ENCODE measurements at places on chromosomes 16 and 17.

DNA sequence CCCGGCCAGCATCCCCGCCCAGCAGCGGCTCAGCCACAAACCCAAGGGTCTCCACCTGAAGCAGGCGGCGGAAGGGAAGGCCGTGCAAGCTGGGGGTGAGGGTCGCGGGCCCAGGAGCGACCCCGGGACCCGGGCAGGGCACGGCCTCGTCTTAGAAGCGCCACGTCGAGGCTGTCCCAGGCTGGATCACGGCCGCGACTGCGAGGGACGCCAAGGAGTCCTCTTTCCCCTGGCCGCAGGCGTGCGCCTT is 538 bp upstream of the CCNF start:
- DNase-seq, result no peak

GRCh38 chr17:29293890-29294579 is at the start of gene NUFIP2:
Gene NUFIP2, minus strand, starts transcription at chr17:29294148. Its CDS starts 89 bp downstream, at chr17:29294059.
- DNase-seq, result peak; percentile 100

- DNase-seq, result no peak
Observed at GRCh38 chr16:7505495-7505894, 172.8 kb downstream of the RBFOX1 start.

- no peak for DNase-seq
Observed at GRCh38 chr16:22189473-22190080, 16.5 kb upstream of the EEF2K start.

GRCh38 chr16:85988723-85989313 is 89.9 kb downstream of the IRF8 start:
- no peak for DNase-seq

- DNase-seq, result no peak
Observed at GRCh38 chr17:61461967-61462718, 9.9 kb downstream of the TBX4 start.

DNA sequence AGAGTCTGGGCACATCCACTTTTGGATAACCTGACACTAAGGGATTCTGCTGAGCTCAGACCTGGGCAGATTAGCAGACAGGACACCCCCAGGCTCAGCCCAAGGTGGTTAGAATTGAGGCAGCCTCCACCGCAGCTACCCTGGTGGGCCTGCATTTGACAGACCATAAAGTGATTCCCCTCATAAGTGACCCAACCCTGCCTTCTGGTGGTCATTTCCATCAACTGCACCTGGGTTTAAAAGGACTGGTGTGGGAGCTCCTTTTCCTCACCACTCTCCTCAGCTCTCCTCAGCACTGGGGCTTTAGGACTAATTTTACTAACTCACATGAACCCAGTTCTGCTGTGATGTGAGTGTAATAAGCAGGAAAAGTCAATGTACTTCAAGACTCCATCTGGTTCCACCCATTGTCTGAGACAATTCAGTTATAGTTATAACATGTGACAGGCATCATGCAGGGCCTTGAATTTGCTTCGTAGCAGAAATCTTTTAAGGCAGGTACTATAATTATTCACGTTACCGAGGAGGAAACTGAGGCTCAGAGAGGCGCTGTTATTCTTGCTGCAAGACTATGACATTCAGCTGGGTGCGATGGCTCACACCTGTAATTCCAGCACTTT is 42.5 kb downstream of the MYH3 start:
- DNase-seq, result peak; percentile 45

- DNase-seq, result no peak
Observed at GRCh38 chr17:12310811-12311210, 290.1 kb downstream of the MAP2K4 start.

GRCh38 chr17:63751806-63752205 is 10.2 kb upstream of the STRADA start:
- peak; percentile 64 for DNase-seq

- DNase-seq, result peak; percentile 57
Observed at GRCh38 chr17:47945080-47945479, 3.7 kb downstream of the PNPO start.

- no peak for DNase-seq
Observed at GRCh38 chr16:55868137-55868536, 7.0 kb downstream of the CES5A start.

DNA sequence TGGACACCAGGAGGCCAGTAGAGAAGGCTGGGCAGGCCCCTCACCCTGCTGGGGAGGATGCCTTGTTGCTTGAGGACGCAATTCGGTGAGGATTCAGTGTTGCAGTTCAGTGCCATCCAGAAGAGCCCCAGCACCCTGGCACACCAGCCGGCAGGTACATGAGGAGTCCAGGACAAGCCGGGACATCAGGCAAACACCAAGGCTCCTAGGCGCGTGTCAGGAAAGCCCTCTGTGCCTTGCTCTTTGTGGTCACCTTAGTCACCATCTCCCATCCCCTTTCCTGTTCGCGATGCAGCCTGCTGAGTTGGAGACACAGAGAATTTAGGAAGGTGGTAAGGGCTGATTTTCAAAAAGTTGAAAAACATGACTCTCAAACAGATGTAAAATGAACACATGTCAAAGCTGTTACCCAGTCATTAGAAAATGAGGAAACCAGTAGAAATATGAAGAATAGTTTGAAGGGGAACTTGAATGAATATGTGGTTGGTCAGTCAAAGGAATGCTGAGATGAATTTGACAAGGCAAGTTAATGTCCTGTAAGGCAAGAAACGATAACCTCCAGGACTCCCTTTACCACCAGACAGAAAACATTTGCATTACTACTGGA is 2.3 kb upstream of the NCBP3 start:
- DNase-seq, result peak; percentile 20

- no peak for DNase-seq
Observed at GRCh38 chr17:28046034-28046825, 3.8 kb downstream of the NLK start.

Data from suppressor macrophage treated with lipopolysaccharide for 4 hours (primary cell).